Prostate gland (tissue), 2 donors: ENCODE measurements at places on chromosomes 5 and 9. TPM values are rescaled to one million over a fixed set of nuclear protein-coding genes. Genes with fewer than 3 reads are reported as not detected.

DNA sequence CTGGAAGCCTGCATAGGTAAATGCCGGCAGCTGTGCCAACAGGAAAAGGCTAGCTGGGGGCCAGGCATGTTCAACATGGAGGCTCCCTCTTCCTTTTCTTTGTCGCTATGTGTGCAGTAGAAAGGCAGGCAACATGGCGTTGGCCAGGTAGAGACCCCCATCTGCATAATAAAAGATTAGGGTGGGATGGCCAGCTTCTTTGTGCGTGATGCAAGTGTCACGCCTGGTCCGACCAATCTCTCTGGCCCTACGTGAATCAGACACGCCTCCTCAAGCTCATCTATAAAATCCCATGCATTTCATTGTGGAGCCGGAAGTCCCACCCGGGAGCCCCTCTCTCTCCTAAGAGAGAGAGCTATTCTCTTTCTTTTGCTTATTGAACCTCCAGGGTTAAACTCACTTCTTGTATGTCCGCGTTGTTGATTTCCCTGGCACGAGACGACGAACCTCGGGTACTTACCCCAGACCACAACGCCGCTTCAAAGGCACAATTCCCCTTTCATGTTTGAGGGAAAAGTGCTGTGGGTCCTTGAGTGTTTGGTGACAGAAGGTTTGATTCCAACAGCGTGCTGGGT, 25.0 kb upstream of the C5orf47 start:
- no peaks in the 10 kb centered on the region for H3K4me1 ChIP-seq
- no peaks in the 10 kb centered on the region for H3K27me3 ChIP-seq
- peak overlapping the region; percentile 40 for H3K4me3 ChIP-seq
- peak; percentile 64 for DNase-seq

DNA sequence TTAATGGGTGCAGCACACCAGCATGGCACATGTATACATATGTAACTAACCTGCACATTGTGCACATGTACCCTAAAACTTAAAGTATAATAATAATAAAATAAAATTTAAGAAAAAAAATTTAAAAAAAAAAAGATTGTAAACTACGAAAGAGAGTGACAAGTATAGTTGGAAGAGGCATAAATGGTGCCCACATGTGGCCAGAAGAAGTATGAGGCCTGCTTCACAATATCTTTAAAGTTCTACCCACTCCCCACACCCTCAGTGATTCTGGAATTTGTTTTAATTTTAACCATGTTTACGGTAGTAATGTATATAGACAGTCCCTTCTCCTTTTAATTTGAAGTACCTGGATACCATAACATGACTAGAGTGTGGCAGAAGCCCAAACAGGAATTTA, 172.7 kb downstream of the CHSY3 start:
- no peak overlapping the region for H3K4me3 ChIP-seq
- no peak overlapping the region for H3K27ac ChIP-seq
- no peaks in the 10 kb centered on the region for H3K4me1 ChIP-seq
- H3K36me3 ChIP-seq: no peaks in the 10 kb centered on the region

DNA sequence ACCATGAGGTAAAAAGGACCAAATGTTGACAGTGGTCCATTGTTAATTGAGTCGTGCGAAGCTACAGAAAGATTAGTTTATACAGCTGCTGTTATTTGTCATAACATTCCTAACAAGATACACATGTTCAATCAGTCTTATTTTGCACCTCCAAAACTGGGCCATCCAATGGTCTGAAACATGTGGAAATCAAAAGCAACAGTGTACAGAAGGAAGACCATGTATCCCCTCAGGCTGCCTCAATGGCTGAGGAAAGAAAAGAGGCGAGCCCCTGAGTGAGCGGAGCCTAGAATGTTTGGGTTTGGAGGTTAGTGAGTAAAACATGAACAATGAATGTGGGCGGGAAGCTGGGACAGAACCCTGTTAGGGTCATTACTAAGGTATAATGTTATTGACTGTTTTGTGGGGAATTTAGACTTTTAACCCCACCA, 35.6 kb downstream of the NFIB start:
- no peaks in the 10 kb centered on the region for H3K27me3 ChIP-seq
- H3K4me1 ChIP-seq: no peaks in the 10 kb centered on the region
- DNase-seq: no peak
- no peak overlapping the region for H3K27ac ChIP-seq

The IL31RA gene
- 2.1 TPM for total RNA-seq

GRCh38 chr9:88530051-88530450, 4.9 kb upstream of the NXNL2 start:
- H3K27me3 ChIP-seq: no peaks in the 10 kb centered on the region
- H3K27ac ChIP-seq: no peak overlapping the region
- DNase-seq: no peak
- no peaks in the 10 kb centered on the region for H3K4me1 ChIP-seq

DNA sequence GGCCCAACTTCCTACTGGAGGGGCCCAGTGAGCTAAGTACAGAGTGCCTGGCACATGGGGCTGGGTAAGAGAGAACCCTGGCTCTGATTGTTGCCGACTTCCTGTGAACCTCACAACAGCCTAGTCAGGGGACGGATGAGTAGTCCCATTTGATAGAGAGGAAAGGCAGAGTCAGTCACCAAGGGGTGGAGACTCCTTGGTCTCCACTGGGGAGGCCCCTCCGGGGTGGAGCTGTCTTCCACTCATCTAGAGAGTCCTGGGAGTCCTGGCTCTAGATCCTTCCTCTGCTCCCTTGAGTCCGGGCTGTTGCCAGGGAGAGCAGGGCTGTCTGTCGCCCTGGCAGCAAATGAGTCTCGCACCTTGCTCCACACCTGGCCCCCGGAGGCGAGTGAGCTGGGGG, 8.0 kb downstream of the GRK6 start:
- no peak overlapping the region for H3K27ac ChIP-seq
- H3K27me3 ChIP-seq: no peaks in the 10 kb centered on the region
- DNase-seq: no peak
- no peaks in the 10 kb centered on the region for H3K4me1 ChIP-seq
- no peak overlapping the region for H3K4me3 ChIP-seq
- peaks cover 31% of the 10 kb centered on the region for H3K36me3 ChIP-seq

- H3K4me3 ChIP-seq: peak overlapping the region; percentile 54
- no peaks in the 10 kb centered on the region for H3K36me3 ChIP-seq
- H3K27me3 ChIP-seq: no peaks in the 10 kb centered on the region
- H3K4me1 ChIP-seq: no peaks in the 10 kb centered on the region
Observed at GRCh38 chr5:113487416-113487780, 855 bp downstream of the MCC start.

GRCh38 chr5:55063220-55063863, 39.1 kb upstream of the GZMA start:
- no peaks in the 10 kb centered on the region for H3K27me3 ChIP-seq
- no peak for DNase-seq
- H3K27ac ChIP-seq: no peak overlapping the region
- H3K4me1 ChIP-seq: no peaks in the 10 kb centered on the region
- no peaks in the 10 kb centered on the region for H3K36me3 ChIP-seq

DNA sequence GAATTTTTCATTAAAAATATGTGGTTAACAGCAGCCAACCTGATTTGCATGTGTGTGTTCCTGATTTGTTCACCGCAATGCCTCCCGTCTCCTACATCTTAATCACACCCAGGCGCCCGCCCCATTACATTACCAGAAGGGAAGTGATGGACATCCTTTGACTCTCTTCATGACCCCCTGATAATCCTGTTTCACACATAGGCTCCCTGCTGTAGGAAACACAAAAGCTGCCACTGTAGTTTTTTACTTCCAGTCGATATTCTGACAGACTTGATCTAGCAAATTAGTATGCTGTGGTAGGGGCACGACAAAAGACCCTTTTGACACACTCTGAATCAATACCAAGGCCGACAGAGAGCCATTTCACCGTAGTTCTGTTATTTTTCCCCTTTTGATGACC, 287.8 kb upstream of the ISL1 start:
- H3K4me3 ChIP-seq: no peak overlapping the region
- no peaks in the 10 kb centered on the region for H3K36me3 ChIP-seq
- no peaks in the 10 kb centered on the region for H3K4me1 ChIP-seq

DNA sequence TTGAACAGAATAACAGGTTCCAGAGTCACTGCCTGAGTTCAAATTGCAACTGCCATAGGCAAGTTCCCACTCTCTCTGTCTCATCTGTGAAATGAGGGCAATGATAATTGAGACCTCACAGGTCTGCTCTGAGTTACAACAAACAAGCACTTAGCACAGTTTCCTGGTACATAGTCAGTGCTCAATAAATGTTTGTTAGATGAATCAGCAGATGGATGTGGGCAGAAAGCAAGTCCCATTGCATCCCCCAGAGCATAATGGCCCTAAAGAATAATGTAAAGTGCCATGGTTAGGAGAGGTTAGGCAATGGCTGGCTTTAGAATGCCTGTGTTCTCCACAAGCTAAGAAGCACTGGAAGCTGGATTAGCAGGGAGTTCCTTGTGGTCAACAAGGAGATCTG, 136.5 kb upstream of the LARP1 start:
- H3K4me3 ChIP-seq: no peak overlapping the region
- no peaks in the 10 kb centered on the region for H3K36me3 ChIP-seq
- no peak for DNase-seq
- H3K27me3 ChIP-seq: no peaks in the 10 kb centered on the region
- no peaks in the 10 kb centered on the region for H3K4me1 ChIP-seq

DNA sequence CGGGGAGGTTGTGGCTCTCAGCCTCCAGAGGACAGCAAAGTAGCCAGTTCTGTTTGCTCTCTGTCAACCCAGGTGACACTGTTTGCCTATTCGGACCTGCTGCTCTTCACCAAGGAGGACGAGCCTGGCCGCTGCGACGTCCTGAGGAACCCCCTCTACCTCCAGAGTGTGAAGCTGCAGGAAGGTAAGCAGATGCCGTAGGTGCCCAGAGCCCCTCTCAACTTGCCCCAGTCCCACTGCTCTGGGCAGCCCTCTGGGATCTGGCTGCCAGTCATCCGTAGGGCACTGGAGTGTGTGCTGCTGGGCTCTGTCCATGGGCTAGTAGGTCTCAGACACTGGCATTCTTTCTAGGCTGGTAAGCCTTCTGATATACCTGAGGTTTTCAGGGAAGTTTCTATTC, 59.3 kb downstream of the RGS3 start:
- no peak for DNase-seq
- no peaks in the 10 kb centered on the region for H3K36me3 ChIP-seq
- H3K4me3 ChIP-seq: no peak overlapping the region

GRCh38 chr5:152271420-152271819, 133.7 kb downstream of the NMUR2 start:
- no peak overlapping the region for H3K4me3 ChIP-seq
- H3K4me1 ChIP-seq: no peaks in the 10 kb centered on the region
- H3K36me3 ChIP-seq: no peaks in the 10 kb centered on the region
- DNase-seq: no peak

The FOXI1 gene
- 1.2 TPM for total RNA-seq

GRCh38 chr5:98425640-98426039, 347.8 kb upstream of the RGMB start:
- DNase-seq: no peak
- no peak overlapping the region for H3K4me3 ChIP-seq
- H3K36me3 ChIP-seq: no peaks in the 10 kb centered on the region
- no peaks in the 10 kb centered on the region for H3K4me1 ChIP-seq

The ABCA1 gene
- total RNA-seq: 63.7 TPM

The DBH gene
- total RNA-seq: not detected

The HMCN2 gene
- 5.5 TPM for total RNA-seq

The TAF11L10 gene
- total RNA-seq: not detected

The PRKACG gene
- not detected for total RNA-seq

The REEP2 gene
- total RNA-seq: 4.1 TPM

The PTGER4 gene
- total RNA-seq: 78.3 TPM

- no peaks in the 10 kb centered on the region for H3K27me3 ChIP-seq
- no peaks in the 10 kb centered on the region for H3K36me3 ChIP-seq
- H3K4me3 ChIP-seq: no peak overlapping the region
- no peak overlapping the region for H3K27ac ChIP-seq
- DNase-seq: no peak
- H3K4me1 ChIP-seq: no peaks in the 10 kb centered on the region
Observed at GRCh38 chr9:118094387-118094786, 390.2 kb downstream of the TLR4 start.

DNA sequence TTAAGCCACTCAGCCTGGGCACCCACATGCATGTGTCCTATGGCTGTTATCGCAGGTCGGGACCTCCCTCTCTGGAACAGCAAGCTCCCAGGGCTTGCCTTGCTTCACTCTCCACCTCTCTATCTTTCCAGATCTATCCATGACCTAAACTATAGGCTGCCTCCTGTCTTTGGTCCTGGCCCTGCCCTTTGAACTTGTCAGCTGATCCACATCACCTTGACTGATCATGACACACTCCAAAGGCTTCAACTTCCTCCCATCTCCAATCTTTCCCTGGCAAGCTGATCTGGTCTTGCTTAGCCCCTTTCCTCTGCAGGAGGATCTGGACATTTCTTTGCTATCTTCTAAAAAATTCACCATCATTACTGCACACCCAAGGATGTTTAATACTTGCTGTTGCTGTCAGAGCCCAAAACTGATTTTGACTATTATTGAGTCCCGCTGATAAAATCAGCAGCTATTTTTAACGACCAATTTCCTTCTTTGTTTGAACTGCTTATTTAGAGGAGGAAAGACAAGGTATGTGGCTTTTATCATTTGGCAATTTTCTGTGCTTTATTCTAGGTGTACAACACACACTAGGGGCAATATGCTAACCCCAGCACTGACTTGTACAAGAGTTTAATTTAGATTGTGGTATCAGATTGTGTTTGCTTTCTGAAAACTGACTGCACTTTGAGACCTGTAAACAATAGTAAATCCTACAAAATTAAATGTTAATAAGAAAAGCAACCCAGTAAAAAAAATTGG, 33.5 kb downstream of the CARTPT start:
- H3K27ac ChIP-seq: peak overlapping the region; percentile 10
- H3K4me1 ChIP-seq: peaks cover 7% of the 10 kb centered on the region
- no peaks in the 10 kb centered on the region for H3K27me3 ChIP-seq
- no peaks in the 10 kb centered on the region for H3K36me3 ChIP-seq
- DNase-seq: no peak

- no peaks in the 10 kb centered on the region for H3K36me3 ChIP-seq
- no peak overlapping the region for H3K27ac ChIP-seq
- DNase-seq: no peak
- no peaks in the 10 kb centered on the region for H3K4me1 ChIP-seq
- no peaks in the 10 kb centered on the region for H3K27me3 ChIP-seq
Observed at GRCh38 chr5:136012041-136012804, 16.6 kb upstream of the TGFBI start.

The CCDC171 gene
- 7.6 TPM for total RNA-seq

DNA sequence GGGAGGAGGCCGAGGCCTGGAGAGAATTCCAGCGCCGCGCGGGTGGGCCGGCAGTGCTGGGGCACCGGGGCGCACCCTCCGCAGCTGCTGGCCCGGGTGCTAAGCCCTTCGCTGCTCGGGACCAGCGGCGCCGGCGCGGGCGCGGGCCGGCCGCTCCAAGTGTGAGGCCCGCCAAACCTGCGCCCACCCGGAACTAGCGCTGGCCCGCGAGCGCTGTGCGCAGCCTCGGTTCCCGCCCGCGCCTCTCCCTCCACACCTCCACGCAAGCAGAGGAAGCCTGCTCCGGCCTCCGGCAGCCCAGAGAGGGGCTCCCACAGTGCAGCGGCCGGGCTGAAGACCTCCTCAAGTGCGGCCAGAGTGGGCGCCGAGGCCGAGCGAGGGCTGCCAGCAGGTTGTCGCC, 7.7 kb upstream of the SRFBP1 start:
- H3K27me3 ChIP-seq: no peaks in the 10 kb centered on the region
- H3K27ac ChIP-seq: no peak overlapping the region
- no peaks in the 10 kb centered on the region for H3K36me3 ChIP-seq

The AK8 gene
- 4.1 TPM for total RNA-seq
